ENCODE measurements at places on chromosomes 12 and 14.

DNA sequence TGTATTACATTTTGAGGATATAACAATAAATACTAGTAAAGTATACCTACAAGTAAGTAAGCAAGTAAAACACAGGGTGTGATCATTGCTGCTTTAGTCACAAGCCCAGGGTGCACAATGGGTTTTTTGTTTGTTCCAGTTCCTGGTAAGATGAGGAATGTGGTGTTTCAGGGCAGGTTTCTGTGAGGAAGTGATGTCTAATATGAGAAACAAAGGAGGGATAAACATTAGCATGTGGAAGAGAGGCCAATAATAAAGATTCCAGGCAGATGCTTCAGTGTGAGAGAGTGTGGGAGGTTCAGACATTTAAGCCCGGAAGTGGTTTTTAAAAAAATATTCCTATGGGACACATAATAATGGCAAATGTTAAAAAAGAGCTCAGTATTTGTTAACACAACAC, 808.1 kb upstream of the USP15 start:
- no peak for DNase-seq

DNA sequence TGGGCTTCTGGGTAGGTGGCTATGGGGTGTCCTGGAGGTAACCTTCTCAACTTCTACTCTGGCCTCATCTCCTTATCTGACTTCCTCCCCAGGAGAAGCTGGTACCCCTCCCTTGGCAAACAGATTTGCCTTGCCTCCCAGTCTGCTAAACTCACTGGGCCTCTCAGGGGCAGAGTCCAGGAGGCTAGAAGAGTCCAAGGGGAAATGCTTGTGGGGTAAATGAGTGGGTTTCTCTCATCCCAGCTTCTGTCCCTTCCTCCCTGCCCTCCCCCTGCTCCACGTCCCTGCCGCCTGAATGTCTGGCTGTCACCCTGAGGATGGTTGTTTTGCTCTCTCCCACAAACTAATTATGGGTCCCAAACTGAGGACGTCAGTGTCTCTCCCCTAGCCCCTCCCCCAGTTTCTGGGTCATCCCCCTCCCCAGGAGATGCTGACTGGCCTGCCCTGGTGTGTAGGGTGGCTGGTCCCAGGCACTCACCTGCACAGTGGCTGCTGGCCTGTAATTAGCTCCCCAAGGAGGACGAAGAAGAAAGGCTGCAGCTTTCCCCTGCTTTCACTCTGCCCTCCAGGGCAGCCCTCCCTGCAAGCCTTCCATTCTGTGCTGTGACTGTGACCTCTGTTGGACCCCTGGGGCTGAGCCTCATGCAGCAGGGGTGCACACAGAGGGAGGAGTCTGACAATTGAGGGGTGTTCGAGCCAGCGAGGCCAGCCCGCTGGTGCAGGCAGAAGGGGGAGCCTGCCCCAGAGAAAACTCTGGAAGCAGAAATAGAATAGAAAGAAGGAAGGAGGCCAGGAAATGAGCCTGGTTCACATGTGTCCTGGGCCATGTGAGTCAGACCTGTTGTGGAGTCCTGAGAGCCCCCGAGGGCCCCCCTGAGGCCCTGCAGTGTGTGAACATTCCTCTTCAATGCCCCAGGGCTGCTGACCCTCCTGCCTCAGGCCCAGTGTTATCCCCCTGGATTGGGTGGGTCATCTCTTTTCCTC, at the start of gene LRP1-AS:
Gene LRP1-AS, minus strand, starts transcription at position 659 of the 984 bp plus-strand sequence.
- peak; percentile 51 for DNase-seq

DNA sequence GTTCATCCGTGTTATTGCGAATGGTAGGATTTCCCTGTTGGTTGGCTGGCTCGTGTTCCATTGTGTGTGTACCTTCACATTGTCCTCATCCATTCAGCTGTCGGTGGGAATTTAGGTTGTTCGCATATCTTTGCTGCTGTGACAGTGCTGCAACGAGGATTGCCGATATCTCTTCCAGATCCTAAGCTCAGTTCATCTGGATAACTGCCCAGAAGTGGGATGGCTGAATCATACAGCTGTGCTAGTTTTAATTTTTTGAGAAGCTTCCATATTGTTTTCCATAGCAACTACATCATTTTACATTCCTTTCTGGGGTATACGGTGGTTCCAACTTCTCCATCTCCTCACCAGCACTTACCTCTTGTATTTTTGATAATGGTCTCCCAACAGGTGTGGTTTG, 292.8 kb upstream of the SFSWAP start:
- no peak for DNase-seq

GRCh38 chr12:97112136-97112535, 205.1 kb downstream of the NEDD1 start:
- no peak for DNase-seq

DNA sequence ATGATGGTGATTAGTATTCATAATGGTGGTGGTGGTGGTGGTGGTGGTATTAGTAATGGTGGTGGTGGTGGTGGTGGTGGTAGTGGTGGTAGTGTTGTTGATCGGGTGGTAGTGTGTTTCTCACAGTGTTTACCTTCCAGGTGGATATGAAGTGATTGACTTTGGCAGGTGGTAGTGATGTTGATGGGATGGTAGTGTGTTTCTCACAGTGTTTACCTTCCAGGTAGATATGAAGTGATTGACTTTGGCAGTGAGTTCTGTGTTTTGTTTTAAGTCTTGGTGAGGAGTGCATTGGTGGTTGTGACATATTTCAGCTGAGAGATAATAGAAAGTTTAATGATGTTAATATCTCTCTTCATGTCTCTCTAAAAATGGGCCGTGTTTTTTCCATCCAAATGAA, 189.4 kb downstream of the TMTC2 start:
- DNase-seq, result no peak

GRCh38 chr12:110102255-110102654, 21.9 kb upstream of the IFT81 start:
- DNase-seq, result peak; percentile 38

DNA sequence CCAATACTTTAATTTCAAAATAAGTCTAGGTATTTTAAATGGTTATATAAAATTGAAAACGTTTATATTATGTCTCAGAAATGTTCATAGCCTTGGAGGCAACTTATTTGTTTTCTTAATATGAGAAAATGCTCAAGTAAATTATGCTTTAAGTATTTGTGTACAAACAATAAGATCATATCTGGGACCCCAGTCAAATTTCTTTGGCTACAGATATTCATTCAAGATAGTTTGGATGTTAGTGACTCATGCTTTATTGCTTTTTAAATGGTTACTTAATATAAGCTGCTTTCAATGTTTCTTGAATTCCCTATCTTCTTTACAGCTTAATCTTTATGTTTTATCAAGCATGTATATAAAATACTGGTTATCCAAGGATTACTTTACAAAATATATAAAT, 291.3 kb downstream of the KCNC2 start:
- DNase-seq, result no peak

DNA sequence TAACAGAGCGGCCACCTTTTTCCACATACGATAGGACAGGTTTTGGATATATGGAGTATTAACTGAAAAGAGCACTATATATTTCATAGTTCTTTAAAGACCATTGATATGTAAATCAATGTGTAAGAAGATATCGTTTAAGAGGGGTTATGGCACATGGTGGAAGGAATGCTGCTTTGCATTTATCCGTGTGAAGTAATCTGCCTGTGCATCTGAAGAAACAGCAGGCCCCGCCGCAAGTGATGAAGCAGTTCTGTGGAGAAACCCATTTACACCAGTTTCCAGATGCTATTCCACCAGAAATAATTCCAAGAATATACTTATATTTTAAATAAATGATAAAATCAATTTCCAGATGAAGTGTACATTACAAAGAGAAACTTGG, 72.4 kb downstream of the BICD1 start:
- DNase-seq, result no peak

GRCh38 chr12:71201136-71201679, 43.4 kb upstream of the TSPAN8 start:
- DNase-seq, result no peak

- DNase-seq, result no peak
These were observed 447 bp upstream of the NUBPL start for GRCh38 chr14:31560759-31561154.

GRCh38 chr14:99562856-99563748, 40.9 kb downstream of the CCDC85C start:
- peak; percentile 84 for DNase-seq

DNA sequence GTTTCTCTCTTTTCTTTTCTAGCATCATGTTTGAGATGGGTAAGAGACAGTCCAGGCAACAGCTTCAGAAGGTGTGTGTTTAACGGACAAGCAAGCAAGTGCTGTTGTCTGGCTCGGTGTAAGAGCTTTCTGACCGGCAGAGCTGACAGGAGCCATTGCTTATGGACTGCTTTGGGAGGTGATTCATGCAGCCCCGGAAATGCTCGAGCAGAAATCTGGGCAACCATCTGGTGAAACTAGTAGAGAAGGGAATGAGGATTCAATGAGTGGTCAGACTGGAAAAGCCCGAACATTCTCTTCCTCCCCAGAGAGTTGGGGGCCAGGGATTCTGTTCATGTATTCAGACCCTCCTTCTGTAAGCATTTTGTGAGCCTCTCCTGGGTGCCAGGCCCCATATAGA, 24.4 kb downstream of the TUNAR start:
- DNase-seq, result peak; percentile 47

- no peak for DNase-seq
These were observed 9.4 kb upstream of the PLBD2 start for GRCh38 chr12:113348849-113349536.

GRCh38 chr12:71504476-71504875, 64.9 kb downstream of the LGR5 start:
- DNase-seq, result no peak

DNA sequence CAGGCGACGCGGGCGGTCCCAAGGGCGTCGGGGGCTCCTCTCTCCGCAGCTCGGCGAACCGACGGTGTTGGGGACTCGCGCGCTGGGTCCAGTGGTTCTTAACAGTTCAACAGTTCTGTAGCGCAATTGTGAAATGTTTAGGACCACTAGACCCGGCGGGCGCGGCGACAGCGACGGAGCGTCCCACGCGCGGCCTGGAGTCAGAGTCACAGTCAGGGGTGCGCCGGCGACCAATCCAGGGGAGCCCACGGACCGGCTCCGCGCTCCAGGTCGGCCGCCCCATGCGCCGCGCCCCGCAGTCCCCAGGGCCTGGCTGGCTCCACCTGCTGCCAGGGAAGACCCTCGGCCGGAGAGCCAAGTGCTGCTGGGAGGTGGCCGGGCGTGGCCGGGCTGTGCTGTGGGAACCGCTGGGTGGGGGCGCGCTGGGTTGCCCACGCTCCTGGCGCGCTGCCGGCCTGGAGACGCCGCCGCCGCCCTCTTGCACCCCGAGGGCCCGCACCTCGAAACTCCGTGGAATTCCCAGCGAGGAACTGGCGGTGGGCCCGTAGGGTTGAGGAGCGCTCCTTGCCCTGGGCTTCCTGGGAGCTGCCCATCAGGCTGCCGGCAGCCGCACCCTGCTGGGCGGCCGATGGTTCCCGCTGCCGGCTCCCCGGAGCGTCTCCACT, 20.9 kb upstream of the KIF26A start:
- no peak for DNase-seq

DNA sequence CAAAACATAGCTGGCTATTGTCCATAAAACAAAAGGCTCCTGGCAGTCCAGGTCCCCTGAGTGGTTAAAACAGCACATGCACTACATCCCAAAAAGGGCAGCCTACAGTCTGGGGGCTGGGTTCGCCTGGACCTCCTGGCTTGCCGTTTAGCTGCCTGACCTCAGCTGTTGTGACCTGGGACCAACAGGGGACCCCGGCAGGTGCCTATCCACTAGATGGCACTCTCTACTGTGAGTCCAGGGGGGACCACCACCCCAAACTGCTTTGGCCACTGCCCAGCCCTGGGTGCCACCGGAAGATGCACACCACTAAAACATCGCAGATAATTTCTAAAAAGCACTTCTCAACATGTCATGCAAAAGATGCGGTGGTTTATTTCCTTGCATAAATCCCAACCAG, 2.9 kb upstream of the RTL1 start:
- peak; percentile 9 for DNase-seq

DNA sequence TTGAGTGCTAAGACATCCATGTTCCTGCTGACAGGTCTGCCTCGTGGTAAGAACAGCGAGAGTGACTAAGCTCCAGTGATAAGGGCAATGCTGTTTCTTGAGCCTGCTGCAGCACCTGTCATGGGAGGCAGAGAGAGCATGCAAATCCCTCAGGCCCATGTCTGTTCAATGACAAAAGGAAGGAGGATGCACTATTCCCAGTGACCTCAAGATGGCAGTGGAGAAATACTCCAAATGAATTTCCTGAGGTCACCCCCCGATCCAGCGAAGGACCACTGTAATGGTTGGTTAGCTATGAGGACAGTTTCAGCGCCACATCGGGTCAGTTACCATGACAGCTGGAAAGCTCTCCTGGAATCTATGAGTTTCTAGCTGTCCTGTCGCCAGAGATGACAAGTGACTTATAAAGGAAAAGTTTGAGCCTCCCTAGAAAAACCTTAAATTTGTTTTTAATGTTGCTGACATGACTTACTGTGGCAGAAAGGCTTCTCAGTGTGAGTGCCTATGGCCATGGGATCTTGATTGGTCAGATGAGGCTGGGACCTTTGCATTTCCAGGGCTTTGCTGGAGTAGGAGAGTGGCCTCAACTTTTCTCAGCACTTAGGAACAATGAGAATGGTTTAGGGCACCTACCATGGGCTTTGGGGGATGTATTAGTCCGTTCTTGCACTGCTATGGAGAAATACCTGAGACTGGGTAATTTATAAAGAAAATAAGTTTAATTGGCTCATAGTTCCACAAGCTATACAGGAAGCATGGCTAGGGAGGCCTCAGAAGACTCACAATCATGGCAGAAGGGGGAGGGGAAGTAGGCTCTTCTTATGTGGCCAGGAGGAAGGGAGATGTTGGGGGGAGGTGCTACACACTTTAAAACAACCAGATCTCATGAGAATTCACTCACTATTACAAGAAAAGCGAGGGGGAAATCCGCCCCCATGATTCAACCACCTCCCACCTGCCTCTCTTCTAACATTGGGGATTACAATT, 88.0 kb upstream of the TMEM260 start:
- DNase-seq, result peak; percentile 50

- peak; percentile 18 for DNase-seq
These were observed 4.8 kb upstream of the LMNTD1 start for GRCh38 chr12:25557830-25558436.

- no peak for DNase-seq
These were observed 8.4 kb upstream of the SALL2 start for GRCh38 chr14:21534576-21534975.

- no peak for DNase-seq
These were observed 125.2 kb downstream of the SLC25A47 start for GRCh38 chr14:100448376-100448775.

GRCh38 chr14:69694730-69695281, 72.1 kb upstream of the SRSF5 start:
- no peak for DNase-seq

DNA sequence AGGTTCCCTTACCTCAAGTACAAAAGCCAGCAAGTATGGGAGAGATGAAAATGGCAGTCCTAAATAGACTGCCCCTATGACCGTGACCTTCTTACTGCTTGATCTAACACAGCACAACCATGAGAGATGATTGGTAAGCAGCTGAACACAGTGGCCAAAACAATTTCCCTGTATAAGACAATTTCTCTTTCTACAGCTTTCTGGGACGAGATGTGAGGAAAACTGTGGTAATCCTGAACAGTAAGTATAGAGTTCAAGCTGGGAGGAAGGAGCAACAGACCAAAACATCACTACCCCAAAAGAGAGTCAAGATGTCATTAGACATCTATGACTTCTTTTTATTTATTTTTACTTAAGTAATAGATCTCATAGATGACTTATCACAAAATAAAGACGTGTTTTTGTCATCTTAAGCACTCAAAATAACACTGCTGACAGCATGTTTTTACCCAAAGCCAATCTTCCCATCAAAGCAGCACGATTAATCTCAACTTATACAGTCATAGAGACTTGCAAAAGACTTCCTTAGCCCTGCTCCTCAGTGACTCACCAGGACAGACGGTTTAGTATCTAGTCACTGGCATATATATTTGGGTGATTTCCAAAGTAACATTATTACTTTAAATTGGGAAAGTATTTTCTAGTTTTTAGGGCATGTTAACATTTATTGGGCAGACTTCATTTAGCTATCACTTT, 3.7 kb downstream of the TMEM52B start:
- DNase-seq, result peak; percentile 69
